ENCODE measurements at places on chromosomes 3 and 15.
A peak's percentile ranks its signal among the peaks of the same experiment; 100 is the strongest.

GRCh38 chr3:129413687-129414506 lies 14.5 kb downstream of the EFCAB12 start:
- DNase-seq = peak; percentile 69

- no peak for DNase-seq
Measured at GRCh38 chr3:4351164-4351855, 48.1 kb downstream of the SETMAR start.

GRCh38 chr15:84079885-84080777 lies 155.4 kb upstream of the GOLGA6L4 start:
- DNase-seq = no peak

DNA sequence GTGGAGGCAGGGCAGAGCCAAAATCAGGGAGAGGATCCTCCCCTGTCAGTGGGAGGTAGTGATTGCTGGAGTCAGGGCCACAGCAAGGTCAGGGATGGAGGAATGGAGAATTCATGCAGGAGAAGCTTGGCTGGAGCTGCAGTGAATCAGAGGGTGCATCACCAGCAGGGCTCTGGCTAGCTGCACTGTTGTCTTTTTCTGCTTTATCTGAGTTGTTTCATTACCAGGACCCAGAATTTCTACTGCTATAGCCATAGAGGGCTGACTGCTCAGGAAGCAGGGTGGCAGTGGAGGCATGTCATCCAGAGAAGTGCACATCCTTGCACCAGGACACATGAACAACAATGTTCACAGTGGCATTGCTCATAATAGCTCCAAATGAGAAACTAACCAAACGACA lies 113.5 kb upstream of the GALNT15 start:
- DNase-seq = peak; percentile 78

DNA sequence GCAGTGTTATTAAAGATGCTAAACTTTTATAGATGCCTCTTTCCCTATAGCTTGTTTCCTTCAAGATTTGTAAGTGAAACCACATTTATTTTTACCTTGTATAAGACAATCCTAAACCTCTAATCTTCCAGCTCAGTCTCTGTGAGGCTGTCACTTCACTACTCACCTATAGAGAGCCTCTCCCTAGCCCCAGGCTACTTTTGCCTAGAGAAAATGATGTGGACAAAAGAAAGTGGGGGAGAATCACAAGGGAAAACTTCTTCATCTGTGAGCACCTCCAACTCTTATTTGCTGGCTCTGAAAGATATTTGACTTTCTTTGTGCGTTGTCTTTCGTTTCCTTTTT lies 74.9 kb upstream of the SCN5A start:
- no peak for DNase-seq

DNA sequence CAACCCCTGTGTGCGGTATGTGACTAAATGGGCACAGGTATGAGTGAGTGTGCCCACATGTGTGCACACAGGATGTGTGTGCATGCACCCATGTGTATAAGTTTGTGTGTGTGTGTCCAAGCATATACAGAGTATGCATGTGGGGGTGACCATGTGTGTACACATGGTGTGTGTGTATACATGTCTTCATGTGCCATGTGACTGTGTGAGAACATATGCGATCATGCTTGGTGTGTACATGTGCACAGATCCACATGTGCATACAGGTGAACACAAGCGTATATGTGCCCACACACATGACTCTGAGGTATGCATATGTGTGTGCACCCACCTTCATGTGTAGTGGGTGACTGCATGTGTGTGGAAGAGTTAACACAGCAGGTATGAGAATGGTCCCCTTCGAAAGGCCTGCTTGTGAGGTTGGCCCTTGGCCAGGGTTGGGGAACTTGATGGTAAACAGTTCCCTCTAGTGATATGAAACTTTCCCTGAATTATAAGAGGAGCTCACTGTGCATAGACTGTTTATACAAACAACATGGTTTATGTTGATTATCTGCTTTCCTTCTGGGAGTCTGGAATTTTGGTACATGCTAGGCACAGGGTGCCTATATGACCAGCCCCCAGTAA lies 10.3 kb downstream of the PFKFB4 start:
- no peak for DNase-seq

- no peak for DNase-seq
Measured at GRCh38 chr3:52230461-52230860, 5.0 kb upstream of the TLR9 start.

Measured in AG09309 (cell line).